ENCODE measurements at places on chromosomes 1 and 21. TPM values are rescaled to one million over a fixed set of nuclear protein-coding genes. Genes with fewer than 3 reads are reported as not detected.

GRCh38 chr1:10607228-10607627 is 132.5 kb downstream of the PEX14 start:
- no peak for DNase-seq

DNA sequence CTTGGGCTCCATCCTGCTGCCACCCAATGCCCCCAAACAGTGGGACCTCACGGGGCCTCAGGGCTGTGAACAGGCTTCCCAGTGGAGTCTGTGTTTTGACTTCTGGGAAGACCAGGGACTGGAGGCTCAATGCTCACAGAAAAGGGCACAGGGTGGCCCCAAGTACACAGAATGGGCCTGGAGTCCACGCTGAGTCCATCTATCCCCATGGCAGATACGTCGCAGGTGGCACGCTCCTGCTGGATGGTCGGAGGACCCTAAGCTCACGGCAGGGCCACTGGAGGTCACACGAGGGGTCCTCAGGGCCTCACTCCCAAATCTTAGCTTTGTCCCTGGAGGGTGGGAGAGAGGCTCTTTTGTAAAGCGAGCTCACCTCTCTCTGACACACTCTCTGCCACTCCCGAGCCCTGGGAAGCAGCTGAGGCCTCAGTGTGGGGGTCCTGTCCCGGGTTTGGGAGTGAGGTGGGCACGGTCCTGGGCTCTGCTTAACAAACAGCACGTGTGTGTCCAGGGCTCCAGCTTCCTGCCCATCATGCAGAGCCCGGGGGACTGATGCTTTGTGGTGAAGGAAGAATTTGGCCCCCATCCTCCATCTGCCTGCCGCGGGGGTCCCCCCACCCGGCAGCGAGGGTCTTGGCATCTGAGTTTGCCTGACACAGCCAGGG is 27.2 kb upstream of the TTC34 start:
- no peak for DNase-seq

GRCh38 chr1:244065960-244066388 is 14.9 kb downstream of the ZBTB18 start:
- no peak for DNase-seq

- no peak for DNase-seq
Measured at GRCh38 chr21:41894922-41895557, 15.9 kb upstream of the PRDM15 start.

DNA sequence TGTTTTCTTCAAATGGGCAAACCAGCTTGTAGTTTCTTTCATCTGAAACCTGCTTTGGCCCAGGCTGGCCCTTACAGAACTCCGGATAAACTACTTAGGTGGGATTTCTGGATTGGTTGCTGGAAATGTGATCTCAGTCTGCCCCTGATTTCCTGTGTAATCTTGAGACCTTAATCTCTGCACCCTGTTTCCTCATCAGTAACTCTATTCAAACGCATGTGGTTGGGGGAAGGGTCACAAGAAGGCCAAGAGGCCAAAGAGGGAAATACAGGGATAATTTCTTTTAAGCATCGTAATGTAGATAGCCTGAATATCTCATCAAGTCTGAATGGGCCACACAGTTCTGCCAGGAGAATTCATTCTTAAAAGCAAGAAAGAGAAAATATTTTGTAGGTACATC is 483.6 kb downstream of the LTN1 start:
- DNase-seq = no peak

- DNase-seq = no peak
Measured at GRCh38 chr1:22291494-22291893, 148.6 kb upstream of the WNT4 start.

DNA sequence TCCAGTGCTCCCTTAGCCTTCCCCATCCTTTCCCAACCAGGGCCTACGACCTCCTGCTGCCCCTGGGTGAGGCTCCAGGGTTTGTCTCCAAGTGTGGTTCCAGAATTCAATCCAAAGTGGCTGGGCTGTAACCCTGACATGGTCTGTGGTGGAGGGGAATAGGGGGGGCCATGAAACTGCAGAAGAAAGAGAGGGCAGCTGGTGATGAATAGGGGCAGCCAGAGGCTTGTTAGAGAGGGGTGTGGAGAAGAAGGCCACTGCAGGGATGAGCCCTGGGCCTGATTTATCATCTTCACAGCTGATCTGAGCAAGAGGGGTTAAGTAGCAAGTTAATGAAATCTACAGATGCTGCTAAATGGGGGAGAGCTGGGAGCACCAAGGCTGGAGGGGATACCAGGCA is 12.9 kb upstream of the ERI3 start:
- no peak for DNase-seq

- DNase-seq = no peak
Measured at GRCh38 chr1:228009116-228009827, 2.5 kb downstream of the WNT3A start.

- DNase-seq = peak; percentile 75
Measured at GRCh38 chr1:206923009-206923960, 1.5 kb upstream of the FCMR start.

GRCh38 chr1:232743999-232744398 is 61.2 kb upstream of the MAP10 start:
- DNase-seq = no peak

GRCh38 chr1:242139442-242139841 is 140.5 kb upstream of the MAP1LC3C start:
- DNase-seq = no peak

- no peak for DNase-seq
Measured at GRCh38 chr1:60388092-60388987, 314.8 kb upstream of the C1orf87 start.

GRCh38 chr1:201499795-201500669 is 6.9 kb downstream of the CSRP1 start:
- no peak for DNase-seq

DNA sequence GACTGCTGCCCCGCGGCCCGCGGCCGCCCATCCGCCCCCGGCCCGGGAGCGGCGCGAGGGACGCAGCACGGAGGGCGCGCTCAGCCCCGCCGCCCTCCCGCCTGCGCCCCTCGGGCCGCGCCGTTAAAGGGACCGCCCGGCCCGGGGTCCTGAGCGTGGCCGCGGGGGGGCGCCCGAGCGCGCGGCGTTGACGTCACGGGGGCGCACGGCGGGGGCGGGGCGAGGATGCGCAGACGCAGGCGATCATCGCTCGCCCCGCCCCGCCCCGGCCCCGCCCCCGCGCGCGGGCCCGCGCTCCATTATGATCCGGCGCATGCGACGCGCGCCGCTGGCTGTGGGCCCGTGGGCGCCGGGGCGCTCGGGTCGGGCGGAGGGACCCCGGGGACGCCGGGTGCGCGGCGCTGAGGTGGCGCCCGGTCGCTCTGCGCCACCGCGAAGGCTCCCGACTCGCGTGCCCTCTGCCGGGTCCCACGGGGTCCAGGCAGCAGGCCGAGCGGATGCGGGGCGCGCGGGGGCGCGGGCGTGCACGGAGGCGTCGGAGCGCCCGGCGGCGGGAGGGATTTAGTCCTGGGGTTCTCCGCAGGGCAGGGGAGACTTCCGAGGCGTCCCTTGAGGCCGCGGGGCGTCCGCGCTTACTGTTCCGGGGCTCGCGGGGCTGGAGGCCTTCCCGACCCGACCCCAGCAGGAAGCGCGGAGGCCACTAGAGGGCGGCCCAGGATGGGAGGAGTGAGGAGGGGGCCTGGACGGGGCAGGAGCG is at the start of gene DVL1:
Gene DVL1, minus strand, starts transcription at position 163 of the 757 bp plus-strand sequence. CDS start 353 bp downstream, outside the sequence.
- peak; percentile 57 for DNase-seq

GRCh38 chr1:170221031-170221430 is 75.3 kb downstream of the NTMT2 start:
- DNase-seq = no peak

DNA sequence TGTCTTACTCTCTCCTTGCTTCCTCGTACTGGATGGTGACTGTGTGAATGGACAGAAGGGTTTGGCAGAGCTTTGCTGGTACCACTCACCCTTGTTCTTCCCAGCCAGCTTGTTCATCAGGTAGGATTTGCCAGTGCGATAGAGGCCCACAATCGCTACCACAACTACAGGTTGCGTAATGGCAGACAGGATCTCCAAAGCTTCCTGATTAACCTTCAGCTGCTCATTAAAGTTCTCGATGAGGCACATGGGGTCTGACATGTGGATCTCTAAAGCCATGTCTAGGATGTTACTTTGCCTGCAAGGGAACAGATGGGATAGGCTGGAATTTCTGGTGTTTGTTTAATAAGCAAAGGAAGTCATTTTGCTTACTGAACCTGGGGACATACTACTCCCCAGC is 3.4 kb downstream of the GBP5 start:
- DNase-seq = no peak

DNA sequence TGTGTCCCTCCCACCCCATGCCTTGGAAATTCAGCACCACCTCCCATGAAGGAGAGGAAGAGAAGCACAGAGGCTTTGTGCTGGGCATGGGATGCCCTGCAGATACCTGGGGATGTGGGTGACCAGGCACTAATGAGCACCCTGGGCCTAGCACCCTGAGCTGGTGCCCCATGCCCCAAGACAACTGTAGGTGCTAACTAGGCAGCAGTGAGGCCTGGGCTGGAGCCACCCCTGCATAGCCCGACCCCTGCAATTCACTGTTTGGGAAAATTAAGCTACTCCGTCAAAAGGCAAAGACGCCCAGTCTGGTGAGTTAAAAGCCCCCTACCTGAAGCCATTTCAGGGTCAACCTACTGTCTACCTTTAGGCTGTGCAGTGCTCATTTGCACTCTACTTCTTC is 5.4 kb downstream of the KCNA2 start:
- no peak for DNase-seq

DNA sequence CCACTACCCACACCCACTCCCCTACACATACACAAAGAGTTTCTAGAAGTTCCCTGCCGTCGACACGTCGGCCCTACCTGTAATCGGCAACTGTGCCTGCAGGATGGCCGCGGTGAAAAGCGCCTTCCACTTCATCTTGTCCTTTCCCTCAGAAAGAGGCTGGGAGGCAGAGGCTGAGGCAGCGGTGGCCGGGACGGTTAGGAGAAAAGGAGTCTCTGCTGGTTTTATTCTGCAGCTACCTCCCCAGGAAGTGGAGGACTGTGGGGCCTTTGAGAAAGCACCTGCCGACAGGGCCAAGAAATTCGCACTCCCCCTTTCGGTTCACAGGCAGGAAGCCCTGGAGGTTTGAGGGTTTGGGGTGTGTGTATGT is at the start of gene CD247:
Gene CD247, minus strand, starts transcription at position 199 of the 370 bp plus-strand sequence. Its CDS starts 64 bp downstream, at position 135.
- DNase-seq = peak; percentile 86

DNA sequence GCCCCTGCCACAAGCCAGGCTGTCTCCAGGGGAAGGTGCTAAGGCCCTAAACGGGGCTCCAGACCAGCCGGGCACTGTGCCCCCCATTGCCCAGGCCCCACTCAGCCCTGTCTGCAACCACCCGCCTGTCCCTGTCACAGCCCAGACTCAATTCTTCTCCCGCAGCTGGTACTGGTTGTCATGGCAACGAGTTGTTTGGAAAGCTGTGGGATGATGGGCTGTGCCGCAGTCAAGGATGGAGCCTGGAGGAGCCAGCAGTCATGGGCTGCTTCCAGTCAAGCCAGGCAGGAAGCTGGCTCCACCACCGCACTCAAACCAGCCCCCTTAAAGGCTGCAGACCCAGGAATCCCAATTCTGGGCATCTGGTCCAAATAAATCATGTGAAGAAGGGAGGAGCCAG is 4.2 kb downstream of the SPOCD1 start:
- DNase-seq = no peak

DNA sequence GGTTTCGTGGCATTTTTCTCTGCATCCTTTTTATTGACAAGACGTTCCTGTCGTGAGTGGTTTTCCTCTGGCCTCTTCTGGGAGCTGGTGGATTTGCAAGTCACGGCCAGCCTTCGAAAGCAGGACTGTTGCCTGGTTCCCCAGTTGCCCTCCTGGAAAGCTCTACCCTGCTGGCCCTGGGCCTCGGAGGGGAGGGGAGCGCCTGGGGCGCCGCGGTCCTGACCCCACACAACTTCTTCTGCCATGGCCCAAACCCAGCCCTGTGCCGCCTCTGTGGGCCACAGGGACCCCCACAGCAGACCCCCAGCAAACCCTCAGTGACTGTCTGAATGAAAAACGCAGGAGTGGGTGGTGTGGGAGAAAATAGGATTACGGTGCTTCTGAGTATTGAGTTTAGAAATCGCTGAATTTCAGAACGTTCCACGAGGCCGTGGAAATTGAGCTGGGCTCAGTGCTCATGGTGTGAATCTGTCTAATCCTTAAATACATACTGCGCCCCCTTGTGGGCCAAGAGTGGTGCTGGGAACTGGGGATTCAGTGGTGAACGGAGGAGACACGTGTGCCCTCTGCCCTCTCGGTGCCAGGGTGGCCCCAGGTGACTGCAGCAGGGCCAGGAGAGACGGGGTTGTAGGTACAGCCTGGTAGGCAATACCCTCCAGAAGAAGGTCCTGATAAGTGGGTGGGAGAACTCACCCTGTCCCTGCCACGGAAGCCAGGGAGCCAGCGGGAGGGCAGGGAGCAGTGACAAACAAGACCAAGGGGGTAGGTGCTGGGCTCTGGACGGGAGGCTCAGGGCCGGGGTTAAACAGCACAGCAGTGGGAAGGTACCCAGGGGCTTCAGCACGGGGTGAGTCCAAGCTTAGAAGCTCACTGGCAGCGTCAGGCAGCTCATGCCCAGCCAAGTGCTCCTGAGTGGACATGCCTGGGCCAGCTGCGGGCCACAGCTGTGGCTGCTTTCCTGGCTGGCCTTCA is 101.2 kb upstream of the COL6A1 start:
- DNase-seq = peak; percentile 68

DNA sequence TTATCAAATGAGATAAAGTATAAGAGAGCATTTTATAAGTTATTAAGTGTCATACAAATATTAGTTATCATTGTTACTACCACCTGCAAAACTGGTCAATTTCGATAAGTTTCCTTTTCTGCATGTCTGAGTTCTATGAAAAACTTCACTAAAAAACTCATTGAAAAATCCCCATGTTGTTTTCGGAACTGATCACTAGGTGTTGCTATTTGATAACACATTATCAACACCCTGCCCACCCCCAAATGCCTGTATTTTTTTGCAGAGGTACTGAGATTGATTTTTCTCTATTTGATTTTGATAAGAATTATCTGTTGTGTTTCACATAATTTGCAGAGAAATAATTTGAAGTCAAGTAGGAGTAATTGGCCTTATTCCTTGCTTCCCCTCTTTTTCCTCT is 22.1 kb upstream of the DISP1 start:
- DNase-seq = no peak

GRCh38 chr1:206002160-206002559 is 1.0 kb downstream of the RAB7B start:
- no peak for DNase-seq

- DNase-seq = no peak
Measured at GRCh38 chr1:68758666-68759209, 261.9 kb upstream of the DEPDC1 start.

DNA sequence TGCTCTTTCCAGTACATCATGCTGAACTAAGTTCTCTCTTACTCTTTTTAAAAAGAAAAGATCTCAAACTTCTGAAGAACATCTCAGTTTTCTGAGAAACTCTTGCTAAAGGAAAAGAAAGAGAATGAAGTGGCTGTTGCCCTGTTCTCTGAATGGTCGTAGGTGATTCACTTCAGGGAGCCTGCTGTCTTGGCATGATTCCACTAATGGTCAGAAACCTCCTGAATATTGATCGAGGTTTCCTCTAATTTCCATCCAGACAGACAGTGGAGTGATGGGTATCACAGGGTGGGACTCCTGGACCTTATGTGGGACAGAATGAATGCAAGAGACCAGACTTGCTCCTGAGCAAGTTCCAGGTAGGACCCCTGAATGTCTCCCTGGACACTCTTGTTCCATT is 2.5 kb downstream of the FCRL2 start:
- DNase-seq = no peak

Gene ZBTB21
- total RNA-seq = 141 TPM

Gene USP21
- total RNA-seq = 34.8 TPM

Gene EFNA1
- 10.4 TPM for total RNA-seq

Gene CDA
- total RNA-seq = not detected

Gene SPSB1
- total RNA-seq = 2.2 TPM

Gene C1orf21
- total RNA-seq = 3.5 TPM

Gene RBBP4
- 109 TPM for total RNA-seq

Gene ANGPTL7
- not detected for total RNA-seq

Gene MYCL
- not detected for total RNA-seq

Gene LDLRAP1
- total RNA-seq = 46.1 TPM

Gene FCRL1
- 3.1 TPM for total RNA-seq

Gene CHIA
- not detected for total RNA-seq

Data from CD8-positive, alpha-beta T cell (primary cell).